ENCODE measurements at places on chromosomes 4 and X.

GRCh38 chrX:43655151-43656004 is 721 bp upstream of the MAOA start:
- no peak for DNase-seq

- no peak for DNase-seq
These were observed 149.0 kb downstream of the FAM13A start for GRCh38 chr4:88908003-88908402.

DNA sequence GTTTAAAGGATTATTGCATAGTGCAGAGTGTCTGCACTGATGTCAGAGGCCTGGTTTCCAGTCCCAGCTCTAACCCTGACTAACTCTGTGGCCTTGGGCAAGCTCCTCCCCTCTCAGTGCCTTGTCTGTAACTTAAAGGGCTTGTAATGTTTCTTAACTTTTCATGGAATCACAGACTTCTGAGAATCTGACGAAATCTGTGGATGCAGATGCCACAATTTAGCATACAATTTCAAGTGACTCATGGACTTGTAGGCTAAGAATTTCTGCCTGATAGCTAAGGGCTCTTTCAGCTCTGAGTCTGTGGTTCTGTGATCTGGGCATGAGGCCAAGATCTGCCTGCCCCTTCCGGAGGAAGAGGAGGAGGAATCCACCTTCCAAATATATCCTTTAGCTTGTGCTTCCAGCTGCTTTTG is 236.9 kb downstream of the AR start:
- no peak for DNase-seq

DNA sequence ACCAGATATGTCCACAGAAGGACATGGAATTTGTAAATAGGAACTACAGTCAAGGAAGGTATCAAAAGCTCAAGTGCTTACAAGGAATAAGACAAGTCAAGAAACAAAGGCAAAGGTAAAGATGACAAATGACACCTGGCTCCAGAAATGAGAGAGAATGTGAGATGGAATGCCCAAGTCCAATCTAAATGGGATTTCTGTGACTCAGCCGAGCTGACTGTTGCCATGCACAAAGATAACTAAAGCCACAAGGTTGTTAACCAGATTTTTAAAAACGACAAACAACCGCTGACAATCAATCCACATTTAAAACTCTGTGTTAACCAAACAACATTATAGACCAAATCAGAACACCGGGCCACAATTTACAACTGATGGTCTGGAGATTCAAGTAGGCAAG is 1.1 kb downstream of the NFXL1 start:
- no peak for DNase-seq

- DNase-seq, result no peak
These were observed 14.7 kb upstream of the SEC24D start for GRCh38 chr4:118850488-118851173.

DNA sequence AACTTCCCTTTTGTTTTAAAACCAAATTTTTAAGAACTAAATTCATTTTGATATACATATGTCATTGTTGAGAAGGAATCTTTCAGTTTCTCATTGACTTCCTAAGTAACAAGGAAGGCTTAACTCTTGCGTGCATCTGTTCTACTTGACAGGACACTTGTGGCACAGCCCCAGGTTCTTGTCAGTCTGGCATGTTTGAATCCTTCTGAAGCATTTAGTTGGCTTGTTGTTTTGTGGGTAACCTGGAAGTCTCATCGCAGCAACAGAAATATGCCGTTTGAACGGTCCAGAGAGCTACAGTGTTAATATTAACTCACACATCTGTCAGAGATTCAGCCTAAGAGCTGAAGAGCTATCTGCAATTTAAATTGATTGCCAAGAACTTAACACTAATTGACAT is 76.0 kb downstream of the GLRA3 start:
- DNase-seq, result no peak

DNA sequence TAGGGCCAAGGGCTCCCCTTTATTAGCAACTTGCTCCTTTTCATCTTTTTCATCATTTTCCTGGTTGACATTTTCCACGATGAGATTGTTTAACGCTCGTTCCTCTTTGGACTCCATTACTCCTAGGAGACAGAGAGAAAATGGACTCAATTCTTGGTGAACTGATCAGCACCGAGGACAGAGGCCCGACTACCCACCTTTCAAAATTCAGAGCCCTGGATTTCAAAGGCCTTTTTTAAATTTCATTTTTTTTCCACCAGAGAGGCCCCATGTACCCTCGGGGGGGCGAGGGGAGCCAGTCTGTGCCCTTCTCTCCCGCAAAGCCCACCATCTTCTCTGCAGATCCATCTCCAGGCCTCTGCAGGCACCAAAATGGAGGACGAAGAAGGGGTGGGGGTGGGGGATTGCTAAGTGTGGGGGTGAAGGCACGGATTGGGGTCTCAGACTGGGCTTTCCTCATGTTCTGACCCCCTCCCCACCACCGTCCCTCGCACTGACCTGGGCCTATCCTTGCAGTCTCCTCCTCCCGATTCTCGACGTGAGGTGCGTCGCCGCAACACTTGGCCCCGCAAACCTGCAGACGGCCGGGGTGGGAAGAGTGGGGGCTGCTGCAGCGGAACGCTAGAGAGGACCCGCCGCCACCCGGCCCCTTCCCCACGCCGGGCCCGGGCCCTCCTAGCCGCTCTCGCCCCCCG is 783 bp downstream of the BEX2 start:
- DNase-seq, result no peak

DNA sequence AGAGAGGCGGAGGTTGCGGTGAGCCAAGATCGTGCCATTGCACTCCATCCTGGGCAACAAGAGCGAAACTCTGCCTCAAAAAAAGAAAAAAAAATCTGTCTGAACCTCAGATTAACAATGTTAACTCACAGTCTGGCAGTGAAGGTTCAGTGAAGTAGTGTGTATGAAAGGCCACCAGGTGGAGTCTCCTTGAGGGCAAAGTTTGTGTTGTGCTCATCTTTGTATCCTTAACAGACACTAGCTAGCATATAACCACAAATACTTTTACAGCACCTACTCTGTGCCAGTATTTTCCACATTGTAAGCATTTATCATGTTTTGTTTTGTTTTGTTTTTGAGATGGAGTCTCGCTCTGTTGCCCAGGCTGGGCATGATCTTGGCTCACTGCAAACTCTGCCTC is 46.0 kb upstream of the MGST2 start:
- DNase-seq, result no peak

DNA sequence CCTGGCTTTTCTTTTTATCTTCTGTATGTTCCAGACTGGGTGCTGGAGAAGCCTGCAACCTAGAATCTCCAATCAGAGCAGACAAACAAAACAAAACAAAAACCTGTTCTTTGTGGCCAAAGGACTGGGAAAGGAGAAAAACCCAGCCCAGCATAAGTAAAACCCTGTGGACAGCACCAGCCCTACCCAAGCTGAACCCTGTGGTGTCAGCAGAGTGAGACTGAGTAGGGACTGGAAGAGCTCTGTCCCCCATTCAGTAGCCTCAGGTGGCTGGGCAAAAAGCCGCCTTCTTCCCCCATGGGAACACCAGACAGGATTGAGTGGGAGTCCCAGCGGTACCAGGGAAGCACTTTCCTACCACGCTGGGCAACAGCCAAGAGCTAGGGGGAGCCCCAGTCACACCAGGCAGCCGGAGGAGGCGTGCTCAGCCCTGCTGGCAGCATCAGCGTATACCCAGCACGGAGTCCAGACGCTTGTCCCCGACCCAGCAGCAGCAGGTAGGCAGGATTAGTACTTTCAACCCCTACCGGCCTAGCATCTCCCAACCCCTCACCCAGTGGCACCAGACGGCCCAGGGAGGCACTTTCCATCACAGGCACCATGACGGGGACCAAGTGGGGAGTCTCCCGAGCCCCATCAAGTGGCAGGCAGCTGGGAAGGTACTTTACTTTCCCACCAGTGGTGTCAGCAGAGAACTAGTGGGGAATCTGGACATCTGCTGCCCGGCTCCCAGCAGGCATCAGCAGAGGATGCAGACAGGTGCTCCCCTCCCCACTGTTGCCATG is 8.6 kb upstream of the JADE3 start:
- no peak for DNase-seq

- no peak for DNase-seq
These were observed 58.4 kb upstream of the SLC25A43 start for GRCh38 chrX:119340606-119341205.

DNA sequence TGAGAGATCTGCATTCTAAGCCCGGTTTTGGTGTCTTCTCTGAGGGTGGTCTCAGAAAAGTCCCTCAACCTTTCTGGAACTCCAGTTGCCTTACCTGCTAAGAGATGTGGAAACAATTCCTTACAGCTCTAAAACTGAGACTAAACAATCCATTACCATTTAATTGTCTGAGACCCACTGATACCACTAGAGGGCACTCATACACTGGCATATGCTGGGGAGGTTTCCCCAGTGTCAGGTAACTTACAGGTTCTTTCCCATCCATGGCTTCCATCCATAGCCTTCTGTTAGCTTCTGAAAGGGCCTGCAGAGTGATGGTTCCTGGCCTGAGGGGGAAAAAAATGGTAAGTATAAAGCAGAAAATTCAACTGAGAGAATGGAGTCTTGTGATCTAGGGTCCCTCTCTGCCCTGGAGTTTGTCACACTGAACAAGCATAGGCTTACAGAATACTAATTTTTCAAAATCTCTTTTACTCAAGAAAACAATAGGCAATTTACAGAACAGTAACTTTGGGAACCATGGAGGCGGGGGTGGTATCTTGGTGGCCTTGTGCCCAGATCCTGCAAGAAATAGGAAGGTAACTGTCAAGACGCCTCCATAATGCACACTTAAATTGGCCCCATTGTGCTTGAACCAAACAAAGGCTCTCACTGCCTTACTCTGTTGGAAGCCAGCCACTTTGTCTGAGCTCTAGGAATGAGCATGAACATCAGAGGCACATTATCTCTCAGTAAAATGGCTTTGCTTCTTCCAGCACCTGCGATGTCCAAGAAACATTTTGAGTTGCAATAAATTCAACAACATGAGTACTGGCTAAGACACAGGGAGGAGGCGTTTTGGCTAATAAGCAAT is 236.1 kb downstream of the OPHN1 start:
- DNase-seq, result no peak

DNA sequence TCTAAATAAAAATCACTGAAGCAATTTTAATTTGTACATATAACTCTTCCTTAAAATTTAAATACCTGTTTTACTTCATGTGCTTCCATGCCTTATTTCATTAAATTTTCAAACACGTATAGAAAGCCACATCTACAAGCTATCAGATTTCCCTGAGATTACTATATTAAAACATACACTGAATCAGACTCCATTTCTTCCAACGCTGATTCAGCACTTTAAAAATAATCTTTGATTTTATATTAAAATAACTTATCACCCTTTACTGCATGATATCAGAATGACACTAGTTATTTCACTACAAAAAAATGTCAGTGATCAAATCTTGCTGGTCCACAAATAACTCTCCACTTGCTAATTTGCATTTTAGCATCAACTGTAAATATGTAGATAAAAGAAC is 550.8 kb downstream of the IL1RAPL1 start:
- DNase-seq, result no peak

- no peak for DNase-seq
These were observed 50.3 kb downstream of the MED28 start for GRCh38 chr4:17664755-17665154.

GRCh38 chr4:85591406-85592098 is 116.6 kb downstream of the ARHGAP24 start:
- DNase-seq, result no peak

DNA sequence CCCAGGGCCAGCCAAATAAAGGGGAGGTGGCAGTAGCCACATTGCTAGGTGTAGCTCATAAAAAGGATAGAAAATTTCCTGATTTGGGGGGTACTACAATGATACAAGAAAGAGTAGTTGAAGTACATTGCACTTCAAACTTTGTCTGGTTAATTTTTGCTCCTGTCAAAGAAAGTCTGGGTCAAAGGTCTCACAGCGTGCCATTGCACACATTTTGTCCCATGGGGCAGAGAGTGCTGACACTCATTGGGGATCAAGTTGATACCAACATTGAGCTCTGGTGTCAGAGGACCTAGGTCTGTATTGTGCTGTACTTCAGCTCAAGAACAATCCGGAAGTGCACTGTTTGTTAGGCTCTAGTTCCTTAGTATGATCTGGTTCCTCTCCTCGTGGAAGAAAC is 229.2 kb upstream of the AGTR2 start:
- DNase-seq, result no peak

GRCh38 chrX:129843459-129844306 is at the start of gene ZDHHC9:
Gene ZDHHC9, minus strand, starts transcription at chrX:129843886. Its CDS starts 1,941 bp downstream, at chrX:129841945.
- DNase-seq, result peak; percentile 68

GRCh38 chr4:14902342-14902741 is 99.9 kb upstream of the CPEB2 start:
- DNase-seq, result no peak

DNA sequence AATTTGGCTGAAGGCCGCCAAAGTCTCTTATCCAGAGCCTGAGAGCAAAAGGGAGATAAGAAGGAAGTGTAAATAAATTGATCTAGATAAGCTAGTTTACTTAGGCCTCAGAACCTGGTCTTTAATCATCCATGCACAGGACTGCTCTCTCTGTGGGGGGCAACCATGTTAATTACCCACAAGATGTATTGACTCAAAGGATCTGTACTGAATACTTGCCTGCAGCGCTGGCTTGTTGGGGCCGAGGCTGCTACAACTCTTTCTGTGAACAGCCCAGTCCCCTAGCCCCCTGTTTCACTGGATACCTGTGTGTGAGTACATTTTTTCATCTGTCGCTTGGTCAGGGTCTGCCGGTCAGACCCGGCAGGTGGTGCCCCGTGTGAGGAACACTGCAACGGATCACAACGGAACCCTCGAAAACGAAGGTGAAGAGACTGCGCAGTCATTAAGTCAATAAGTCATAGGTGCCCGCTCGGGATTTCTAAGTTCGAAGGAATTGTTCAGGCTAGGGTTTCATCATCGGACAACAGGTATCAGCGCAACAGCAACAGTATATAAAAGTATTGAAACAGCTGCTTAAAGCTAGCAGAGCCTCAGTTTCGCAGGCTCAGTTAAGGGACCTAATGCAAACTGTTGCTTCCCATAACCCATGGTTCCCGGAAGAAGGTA is 8.3 kb downstream of the MAGEA11 start:
- no peak for DNase-seq

- DNase-seq, result no peak
These were observed 461.5 kb downstream of the FSTL5 start for GRCh38 chr4:161702287-161702686.

DNA sequence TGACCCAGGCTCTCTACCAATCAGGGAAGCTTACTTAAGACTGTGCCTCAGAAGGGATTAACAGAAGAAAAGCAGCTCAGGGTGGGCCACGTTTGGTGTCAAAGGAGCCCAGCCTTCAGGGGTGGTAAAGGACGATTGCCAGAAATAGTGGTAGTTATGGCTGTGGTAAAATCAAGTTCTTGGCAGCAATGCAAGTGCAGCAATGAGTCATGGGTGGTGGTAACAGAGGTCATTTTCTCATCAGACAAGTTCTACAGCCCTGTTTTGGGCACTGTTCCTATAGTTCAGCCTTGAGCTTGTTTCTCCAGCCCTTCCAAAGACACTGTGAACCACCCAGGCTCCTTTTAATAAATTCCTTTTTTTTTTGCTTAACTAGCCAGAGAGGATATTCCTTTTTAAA is 120.3 kb downstream of the EFHC2 start:
- no peak for DNase-seq
